ENCODE measurements at places on chromosomes 16 and 17.
A peak's percentile ranks its signal among the peaks of the same experiment; 100 is the strongest.

DNA sequence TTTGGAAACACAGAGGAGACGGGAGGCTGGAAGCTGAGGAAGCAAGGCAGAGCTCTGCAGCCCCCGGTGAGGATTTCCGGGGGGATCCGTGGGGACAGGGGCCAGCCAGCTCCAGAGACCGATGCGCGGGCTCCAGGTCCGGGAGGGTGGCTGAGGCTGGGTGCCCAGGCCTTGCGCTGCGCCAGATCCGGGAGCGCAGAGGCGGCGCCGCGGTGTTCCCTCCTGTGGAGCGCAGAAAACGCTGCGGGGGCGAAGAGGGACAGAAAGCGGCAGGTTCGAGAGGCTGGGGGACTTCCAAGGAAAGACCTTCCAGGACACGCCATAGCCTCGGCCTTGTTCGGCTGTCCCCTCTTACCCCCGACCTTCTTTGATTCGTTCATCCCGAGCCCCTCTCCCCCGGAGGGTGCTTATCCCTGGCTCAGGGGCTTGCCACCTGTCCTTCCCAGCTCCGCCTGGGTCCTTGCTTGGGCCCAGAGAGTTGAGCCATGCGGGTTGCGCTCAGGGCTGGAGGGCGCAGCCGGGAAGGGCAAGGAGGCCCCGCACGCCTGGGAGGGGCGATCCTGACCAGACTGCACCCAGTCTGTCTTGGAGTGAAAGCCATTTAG, 697 bp upstream of the SHISA9 start:
- DNase-seq, result no peak

- DNase-seq, result peak; percentile 82
These were observed 23.6 kb downstream of the BAHCC1 start for GRCh38 chr17:81418710-81419318.

GRCh38 chr17:68491381-68492231, 20.6 kb upstream of the PRKAR1A start:
- DNase-seq, result no peak

GRCh38 chr16:84547546-84548061, 43.1 kb upstream of the MEAK7 start:
- DNase-seq, result no peak

GRCh38 chr16:47156680-47157215, 13.0 kb upstream of the NETO2 start:
- DNase-seq, result no peak

DNA sequence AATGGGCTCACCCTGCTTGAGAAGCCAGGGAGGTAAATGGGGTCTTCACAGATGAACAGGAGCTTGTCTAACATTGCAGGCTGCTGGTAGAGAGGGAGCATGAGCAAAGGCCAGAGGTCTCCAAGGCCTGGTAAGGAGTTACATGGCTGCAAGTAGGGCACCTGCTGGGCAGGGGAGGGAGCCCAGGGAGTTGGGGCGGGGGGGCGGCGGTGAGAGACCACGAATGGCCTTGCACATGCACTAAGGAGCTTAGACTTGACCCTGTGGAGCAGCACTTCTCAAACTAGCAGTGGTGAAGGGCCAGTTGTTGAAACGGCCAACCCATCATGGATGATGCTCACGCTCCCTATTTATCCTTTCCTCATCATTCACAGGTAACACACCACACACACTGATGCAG, 38.4 kb downstream of the ERN1 start:
- DNase-seq, result no peak

DNA sequence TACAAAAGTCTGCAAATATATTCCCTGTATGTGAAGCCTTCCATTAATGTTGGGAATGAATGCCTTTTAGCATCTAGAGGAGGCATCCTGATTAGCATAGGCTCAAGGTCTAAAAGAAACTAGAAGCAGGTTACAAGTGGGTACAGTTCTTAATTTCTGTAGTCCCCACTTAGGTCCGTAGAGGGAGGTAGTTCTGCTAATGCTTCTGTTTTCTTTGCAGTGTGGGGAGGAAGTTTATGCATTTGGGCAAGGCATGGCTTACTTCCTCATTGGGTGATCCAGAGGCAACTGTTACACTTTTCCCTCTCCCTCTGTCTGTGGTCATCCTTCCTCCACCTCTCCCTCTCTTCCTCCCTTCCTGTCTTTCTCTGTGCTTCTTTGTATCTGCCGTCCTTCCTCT, 108.4 kb upstream of the ZKSCAN2 start:
- DNase-seq, result no peak

DNA sequence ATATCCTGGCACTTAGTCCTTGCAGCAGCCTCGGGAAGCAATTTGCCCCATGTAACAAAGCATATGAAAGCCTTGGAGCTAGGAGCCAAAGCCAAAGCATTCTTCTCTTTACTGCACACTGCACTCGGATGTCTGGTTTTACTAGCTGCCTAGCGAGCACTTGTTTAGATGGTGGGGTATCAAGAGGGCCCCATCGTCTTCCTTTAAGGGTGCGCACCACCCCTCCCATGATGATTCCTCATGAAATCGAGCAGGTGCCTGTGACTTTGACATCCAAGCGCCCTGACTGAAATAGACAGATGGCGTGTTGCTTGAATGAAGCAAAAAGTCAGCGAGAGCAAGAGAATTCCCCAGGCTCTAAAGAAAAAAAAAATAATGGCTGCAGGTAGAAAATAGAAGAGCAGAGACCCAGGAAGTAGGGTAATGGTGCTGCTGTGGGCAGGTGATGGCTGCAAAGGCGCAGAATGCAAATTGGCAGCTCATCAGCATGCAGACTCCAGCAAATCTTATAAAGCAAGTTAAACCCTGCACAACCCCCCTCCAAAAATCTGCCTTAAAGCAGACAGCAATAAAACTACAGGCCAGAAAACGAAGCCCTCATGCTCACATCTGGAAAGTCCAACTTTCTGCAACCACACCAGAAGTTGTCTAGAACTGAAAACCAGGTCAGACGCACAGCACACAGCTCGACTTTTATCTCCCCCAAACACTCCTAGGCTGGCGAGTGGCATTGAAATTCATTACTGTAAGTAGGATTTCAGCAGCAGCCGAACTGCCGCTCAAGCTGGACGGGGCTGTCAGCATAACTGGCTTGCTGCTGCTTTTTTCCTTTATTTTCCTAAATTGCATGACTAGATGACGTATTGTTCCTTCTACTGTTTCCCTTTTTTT, 384.3 kb downstream of the RBFOX1 start:
- no peak for DNase-seq

DNA sequence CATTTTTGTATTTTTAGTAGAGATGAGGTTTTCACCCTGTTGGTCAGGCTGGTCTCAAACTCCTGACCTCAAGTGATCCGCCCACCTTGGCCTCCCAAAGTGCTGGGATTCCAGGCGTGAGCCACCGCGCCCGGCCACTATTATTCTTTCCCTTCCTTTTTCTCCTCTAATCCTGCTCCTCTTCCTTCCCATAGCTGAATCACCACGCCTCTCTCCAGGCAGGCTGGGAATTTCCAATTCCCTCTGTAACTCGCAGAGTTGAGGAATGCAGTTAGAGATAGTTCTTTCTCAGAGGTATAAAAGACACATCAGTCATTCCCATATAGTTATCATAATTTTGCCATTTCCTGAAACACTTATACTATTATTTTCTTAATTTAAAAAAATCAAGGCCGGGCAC, 11.2 kb downstream of the METTL16 start:
- no peak for DNase-seq

GRCh38 chr17:8841844-8842243, 25.6 kb downstream of the PIK3R6 start:
- DNase-seq, result no peak

DNA sequence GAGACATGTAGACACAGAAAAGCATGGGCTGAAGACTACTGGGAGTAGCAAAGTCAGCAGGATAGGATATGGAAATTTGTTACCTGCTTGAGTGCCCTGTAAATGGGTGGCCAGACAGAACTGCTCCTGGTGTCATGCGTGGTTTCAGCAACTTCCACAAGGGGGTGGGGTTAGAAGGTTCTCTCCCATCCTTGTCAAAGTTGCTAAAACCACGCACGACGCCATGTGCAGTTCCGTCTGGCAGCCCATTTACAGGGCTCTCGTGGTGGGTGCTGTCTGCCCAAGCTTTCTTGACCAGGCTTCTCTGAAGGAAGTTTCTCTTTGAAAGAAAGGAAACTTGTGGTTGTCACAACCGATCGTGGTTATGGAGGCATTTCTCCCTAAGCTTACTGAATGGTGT, 6.9 kb upstream of the DBNDD1 start:
- DNase-seq, result no peak

DNA sequence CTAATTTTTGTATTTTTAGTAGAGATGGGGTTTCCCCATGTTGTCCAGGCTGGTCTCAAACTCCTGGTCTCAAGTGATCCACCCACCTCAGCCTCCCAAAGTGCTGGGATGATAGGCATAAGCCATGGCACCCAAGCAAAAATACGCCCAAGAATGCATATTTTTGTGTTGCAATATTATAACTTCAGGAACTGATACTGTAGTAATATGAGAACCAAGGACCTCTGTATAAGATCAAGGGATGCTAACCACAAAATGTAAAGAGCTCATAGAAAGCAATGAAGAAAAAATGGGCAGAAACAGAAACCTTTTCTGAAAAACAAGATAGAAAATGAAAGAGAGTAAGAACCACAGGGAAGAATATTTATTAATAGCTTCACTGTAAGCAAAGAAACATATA, 183.6 kb upstream of the RPL38 start:
- DNase-seq, result no peak

- DNase-seq, result no peak
These were observed 8.4 kb downstream of the CBX4 start for GRCh38 chr17:79830763-79831264.

DNA sequence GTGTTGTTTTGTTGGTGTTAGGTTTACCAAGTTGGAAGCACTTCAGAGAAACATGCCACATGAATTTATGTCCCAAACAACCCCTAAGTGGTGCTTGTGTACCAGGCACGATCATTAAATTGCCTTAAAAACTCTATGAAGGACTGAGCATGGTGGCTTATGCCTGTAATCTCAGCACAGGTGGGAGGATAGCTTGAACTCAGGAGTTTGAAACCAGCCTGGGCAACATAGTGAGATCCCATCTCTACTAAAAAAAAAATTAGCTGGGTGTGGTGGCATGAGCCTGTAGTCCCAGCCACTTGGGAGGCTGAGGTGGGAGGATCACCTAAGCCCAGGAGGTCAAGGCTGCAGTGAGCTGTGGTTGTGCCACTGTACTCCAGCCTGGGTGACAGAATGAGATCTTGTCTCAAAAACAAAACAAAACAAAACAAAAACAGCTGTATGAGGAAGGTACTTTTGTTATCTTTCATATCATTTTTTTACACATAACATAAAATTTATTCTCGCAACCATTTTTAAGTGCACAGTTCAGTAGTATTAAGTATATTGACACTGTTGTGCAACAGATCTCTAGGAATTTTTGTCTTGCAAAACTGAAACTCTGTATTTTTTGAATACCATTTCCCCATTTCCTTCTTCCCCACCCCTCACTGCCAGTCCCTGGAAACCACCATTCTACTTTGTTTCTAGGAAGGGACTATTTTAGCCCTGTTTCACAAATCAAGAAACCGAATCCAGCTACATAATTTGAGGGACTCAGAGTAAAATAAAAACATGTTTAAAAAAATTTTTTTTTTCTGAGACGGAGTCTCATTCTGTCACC, 14.3 kb upstream of the RBBP6 start:
- DNase-seq, result no peak

DNA sequence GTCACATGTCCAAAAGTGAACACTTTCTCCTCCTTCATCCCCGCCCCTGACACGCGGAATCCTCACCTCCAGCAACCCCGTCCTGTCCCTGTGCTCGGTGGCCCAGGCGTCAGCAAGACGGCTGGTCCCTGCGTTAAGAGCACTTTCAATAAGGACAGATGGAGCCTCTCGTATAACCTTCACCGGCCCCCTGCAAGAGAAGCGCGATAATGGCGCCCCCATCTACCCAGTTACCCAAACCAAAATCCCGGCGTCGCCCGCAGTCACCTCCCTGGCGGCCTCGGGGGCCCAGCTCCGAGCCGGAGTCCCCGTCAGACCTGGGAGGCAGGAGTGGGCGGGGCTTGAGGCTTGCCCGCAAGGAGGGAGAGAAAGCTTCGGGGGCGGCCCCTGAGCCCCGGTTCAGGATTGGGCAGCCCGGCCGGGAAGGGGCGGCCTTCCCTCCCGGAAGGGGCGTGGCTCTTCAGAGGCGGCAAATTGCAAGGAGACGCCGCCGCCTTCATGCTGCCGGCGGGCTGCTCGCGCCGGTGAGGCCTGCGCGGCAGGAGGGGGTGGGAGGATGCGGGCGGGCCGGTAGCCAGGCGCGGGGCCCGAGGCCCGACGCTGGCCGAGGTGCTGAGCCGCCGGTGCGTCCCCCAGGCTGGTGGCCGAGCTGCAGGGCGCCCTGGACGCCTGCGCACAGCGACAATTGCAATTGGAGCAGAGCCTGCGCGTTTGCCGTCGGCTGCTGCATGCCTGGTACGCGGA, at the start of gene TEDC2:
TSS of gene TEDC2 (plus strand) at position 463 of the 744 bp plus-strand sequence. CDS start at position 499, 36 bp downstream.
- peak; percentile 79 for DNase-seq

DNA sequence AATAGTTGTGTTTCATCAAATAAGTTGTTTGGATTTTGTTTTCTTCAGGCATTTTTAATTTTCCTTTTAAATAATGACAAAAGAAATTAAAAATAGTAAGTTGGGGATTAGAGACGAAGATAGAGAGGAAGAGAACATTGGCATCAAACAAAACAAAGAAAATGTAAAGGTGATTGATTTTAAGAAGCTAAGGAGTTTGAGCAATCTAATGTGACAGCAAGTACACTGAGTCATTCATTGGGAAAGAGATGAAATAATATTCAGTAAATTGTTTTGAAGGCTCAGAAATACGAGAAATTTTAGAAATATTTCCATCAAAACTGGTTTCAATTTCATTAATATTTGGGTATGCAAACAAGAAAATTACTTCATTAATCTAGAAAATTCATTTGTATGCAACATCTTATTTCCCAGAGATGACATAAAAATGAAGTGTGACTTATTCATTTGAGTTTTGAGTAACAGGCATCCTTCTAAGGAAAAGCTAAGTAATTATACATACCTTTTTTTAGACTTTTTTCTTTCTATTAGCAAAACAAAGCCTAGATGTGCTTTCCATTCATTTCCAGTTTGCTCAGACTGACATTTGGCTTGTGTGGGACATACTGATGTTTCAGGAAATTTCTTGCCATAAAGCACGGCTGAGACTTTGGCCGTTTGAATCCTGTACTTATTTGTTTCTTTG, 66.7 kb downstream of the COX10 start:
- DNase-seq, result no peak

- no peak for DNase-seq
These were observed at the start of gene CCL17 for GRCh38 chr16:57403965-57404817. Gene CCL17 (plus strand): TSS chr16:57404767. CDS start chr16:57413933, 9,166 bp downstream.

DNA sequence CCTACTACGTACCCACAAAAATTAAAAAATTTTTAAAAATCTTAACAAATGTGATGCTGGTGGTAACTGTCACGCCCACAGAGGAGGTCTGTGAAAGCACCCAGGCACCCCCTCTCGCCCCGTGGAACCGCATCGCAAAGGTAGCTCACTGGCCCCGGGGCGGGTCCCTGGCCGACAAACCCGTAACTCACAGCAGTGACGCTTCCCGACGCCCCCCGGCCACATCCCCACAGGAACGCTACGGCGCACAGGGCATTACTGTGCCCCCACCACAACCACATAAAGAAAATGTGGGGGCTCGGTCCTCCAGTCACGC, 366 bp downstream of the ANKS3 start:
- no peak for DNase-seq

DNA sequence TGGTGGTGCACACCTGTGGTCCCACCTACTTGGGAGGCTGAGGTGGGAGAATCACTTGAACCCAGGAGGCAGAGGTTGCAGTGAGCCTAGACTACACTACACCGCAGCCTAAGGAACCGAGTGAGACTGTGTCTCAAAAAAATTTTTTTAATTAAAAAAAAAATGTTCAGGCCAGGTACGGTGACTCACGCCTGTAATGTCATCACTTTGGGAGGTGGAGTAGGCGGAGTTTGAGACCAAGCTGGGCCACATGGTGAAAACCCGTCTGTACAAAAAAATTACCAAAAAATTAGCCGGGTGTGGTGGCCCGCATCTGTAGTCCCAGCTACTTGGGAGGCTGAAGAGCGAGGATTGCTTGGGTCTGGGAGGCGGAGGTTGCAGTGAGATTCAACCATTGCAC, 3.6 kb upstream of the FAM222B start:
- DNase-seq, result no peak
